ENCODE measurements at places on chromosomes 6 and 20.

GRCh38 chr6:3438190-3439167, 18.4 kb downstream of the SLC22A23 start:
- no peak for DNase-seq

DNA sequence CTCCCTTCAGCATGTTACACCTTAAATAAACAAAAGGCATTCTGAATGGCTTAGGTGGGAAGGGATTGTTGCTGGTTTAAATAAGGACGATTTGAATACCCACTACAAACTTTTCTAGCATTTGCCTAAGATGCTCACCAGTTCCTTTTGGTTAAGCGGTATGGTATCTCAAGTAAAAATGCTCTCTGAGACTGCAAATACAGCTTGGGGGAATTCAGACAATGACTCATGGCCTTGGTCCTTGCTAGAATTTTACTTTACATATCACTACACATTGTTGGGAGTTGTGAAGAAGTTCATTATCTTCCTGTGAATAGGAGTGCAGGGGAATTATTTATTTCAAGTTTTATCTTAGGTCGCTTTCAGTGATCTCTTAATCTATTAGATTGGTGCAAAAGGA, 670.7 kb downstream of the UTRN start:
- no peak for DNase-seq

DNA sequence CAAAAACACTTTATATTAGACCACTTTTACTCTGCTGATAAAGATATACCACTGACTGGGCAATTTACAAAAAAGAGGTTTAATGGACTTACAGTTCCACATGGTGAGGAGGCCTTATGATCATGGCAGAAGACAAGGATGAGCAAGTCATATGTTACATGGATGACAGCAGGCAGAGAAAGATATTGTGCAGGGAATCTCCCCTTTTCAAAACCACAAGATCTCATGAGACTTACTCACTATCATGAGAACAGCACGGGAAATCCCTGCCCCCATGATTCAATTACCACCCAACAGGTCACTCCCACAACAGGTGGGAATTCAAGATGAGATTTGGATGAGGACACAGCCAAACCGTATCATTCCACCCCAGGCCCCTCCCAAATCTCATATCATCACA, 1383.8 kb upstream of the MAP3K7 start:
- DNase-seq: no peak

GRCh38 chr20:1860446-1860845, 34.8 kb upstream of the SIRPA start:
- DNase-seq: no peak

DNA sequence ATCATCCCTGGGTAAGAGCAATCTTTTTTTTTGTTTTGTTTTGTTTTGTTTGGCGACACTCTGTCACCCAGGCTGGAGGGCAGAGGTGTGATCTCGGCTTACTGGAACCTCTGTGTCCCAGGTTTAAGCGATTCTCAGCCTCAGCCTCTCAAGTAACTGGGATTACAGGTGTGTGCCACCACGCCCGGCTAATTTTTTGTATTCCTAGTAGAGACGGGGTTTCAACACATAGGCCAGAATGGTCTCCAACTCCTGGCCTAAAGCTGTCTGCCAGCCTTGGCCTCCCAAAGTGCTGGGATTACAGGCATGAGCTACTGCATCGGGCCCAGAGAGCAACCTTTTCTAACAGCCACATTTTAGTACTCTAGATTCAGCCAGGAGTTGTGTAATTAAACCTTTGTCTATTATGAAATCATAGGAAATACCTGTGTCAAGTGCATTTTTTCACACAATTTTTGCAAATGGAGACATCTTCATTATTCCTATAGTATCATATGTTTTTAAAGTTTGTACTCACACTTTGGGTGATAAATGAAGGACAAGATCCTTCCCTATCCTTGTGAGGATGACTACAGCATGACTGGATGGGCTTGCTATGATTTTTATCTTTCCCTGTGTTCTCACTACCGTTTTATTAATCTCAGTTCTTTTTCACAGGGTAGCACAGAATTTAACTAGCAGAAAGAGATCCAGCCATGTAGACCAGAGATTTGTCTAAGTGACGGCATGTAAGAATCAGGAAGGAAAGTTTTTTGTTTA, 82.6 kb downstream of the OR2B2 start:
- DNase-seq: no peak

DNA sequence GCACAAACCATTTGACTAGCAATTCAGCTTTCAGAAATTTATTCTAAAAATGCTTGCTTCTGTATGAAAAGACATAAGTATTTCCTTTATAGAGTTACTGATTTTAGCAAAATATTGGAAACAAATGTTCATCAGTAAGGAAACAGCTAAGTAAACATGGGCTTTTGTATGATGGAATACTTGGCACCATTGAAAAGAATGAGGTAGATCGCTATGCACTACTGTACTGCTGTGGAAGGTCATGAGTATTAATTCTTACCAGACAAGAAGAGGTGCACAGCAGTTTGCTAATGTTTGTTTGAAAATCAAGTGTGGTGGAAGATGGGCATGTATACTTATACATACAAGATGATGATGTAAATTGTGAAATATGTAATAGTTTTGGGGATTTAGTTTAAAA, 73.0 kb downstream of the FARS2 start:
- no peak for DNase-seq

DNA sequence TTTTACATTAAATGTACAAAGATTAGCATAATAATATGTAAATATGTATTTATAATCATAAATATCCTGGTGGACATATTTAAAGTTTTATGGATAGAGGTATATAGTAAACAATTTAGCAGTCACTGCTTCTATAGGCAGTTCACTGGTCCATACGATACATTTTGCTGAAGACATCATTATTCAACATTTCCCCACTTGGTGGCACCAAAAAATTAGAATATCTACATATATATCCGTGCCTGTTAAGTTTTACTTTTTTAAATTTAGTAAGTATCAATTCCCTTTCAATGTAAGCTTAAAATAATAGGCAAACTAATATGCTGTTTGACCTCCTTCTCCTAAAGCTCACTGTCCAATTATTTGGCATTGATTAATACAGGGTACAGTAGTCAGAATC, 64.2 kb downstream of the LMBRD1 start:
- DNase-seq: no peak

DNA sequence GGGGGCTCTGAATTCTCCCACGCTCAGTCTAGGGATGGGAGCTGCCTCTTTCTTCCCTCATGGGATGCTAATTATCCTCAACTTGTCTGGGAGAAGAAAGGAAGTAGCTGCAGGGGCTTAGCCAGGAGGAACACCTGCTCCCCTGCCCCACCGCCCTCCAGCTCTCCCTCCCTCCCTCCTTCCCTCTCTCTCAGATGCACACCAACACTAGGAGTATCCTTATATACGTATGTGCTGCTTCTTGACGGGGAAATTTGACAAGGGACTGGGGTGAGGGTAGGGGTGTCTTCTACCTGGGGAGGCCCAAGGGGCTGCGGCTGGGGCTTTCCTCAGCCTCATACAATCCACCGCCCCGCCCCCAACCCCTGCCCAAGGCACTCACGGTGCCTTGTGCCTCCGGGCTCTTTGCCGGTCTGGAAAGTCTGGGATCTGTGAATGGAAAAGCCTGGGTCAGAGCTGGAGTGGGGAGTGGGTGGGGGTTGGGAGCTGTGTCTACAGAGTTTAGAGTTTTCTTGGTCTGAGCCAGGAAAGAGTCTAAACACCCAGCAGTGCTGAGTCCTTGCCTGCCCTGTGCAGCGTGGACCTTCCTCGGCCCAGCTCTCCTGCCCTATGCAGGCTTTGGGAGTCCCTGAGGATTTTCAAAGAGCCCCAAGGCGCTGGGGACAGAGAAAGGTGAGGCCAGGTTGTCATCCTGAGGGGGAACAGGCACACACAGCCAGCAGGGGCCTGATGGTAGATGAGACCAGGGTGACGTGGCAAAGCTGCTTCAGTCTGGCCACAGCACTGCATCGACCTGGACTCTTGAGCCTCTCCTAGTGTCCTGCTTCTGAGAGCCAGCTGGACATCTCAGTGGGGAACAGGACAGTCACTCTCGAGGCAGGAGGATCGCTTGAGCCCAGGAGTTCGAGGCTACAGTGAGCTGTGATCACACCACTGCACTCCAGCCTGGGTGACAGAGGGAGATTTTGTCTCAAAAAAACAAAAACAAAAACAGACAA, 29.3 kb upstream of the EMILIN3 start:
- no peak for DNase-seq

DNA sequence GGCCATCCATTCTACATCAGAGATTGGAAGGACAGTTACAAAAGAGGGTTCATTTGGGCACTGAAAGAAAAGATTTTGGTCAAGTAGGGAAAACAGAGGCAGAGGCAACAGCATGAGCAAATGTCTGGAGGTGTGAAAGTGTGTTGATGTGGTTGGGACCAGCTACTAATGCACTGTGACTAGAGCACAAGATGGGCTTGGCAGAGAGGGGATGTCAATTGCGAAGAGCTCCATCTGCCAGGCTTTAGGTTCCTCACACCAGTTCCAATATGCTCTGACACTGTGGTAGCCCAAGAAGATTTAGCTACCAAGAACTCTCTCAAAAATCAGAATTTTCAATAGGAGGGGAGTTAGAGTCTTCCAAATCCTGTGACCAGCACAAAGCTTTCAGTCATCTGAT, 42.1 kb downstream of the TRAF3IP2 start:
- no peak for DNase-seq

- no peak for DNase-seq
Measured at GRCh38 chr6:51213811-51214210, 395.1 kb downstream of the TFAP2B start.

- DNase-seq: no peak
Measured at GRCh38 chr6:122788663-122789181, 336 bp upstream of the SMPDL3A start.

DNA sequence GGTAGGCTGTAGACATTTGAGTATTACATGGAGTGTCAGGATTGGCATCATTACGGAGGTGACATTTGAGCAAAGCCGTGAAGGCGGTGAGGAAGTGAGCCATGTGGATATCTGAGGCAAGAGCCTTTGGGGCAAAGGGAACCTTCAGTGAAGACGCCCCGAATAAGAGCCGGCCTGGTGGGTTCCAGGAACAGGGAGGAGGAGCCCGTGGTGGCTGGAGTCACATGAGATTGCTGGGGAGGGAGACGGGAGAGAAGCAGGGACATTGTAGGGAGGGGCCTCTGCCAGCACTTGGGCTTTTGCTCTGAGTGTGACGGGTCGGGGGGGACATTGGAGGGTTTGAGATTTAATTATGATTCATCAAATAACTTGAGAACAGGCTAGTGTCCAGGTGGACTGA, 78.3 kb downstream of the PHACTR3 start:
- no peak for DNase-seq

DNA sequence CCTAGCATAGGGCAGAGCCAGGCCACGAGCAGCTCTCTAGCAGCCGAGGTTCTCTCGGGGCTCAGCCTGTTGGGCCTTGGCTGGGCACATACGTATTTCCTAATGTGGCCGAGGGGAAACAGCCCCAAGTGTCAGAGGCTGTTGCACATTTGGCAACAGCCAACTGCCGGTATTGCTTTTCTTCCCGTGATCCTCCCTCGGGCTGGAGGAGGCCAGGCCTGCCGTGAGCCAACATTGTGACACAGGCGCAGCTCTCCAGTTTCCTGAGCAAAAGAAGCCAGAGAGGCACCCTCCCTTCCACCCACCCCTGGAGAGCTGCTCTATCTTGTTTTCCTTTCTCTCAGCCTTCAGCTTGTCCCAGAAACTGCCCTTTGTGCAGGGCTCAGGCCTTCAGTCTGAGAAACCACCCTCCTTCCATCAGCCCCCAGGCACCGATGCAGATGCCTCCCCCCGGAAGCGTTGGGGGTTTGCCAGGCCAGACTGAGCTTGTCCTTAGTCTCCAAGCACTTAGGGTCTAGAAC, 5.1 kb upstream of the BPI start:
- DNase-seq: no peak

DNA sequence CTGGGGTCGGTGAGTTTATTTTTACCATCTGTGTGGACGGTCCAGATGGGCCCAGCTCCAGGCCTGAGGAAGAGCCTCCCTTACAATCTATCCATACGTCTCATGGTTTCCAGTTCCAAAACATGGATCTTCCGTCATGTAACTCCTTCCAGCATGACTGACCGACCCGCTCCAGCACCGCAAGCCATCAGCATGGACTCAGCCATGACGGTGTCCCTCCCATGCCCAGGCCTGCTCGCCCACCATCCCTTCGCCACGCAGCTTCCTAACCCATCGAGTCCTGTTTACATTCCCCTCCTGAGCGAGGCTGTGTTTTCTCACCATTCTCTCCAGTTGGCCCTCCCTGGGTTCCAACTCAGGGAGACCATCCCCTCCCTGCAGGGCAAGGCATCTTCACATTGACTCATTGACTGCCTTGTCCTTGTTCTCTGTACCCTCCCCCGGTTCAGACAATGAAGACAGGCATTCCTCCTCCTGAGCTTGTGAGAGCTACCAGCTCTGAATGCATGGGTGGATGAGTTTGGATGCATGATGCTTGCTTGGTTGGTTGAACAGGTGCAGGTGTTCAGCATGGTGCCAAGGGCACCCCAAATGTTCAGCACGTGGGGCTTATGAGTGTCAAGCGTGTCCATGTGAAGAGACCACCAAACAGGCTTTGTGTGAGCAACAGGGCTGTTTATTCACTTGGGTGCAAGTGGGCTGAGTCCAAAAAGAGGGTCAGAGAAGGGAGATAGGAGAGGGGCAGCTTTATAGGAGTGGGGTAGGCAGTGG, 235.8 kb downstream of the SMOC2 start:
- DNase-seq: no peak

- DNase-seq: no peak
Measured at GRCh38 chr6:156421933-156422332, 355.2 kb upstream of the ARID1B start.

DNA sequence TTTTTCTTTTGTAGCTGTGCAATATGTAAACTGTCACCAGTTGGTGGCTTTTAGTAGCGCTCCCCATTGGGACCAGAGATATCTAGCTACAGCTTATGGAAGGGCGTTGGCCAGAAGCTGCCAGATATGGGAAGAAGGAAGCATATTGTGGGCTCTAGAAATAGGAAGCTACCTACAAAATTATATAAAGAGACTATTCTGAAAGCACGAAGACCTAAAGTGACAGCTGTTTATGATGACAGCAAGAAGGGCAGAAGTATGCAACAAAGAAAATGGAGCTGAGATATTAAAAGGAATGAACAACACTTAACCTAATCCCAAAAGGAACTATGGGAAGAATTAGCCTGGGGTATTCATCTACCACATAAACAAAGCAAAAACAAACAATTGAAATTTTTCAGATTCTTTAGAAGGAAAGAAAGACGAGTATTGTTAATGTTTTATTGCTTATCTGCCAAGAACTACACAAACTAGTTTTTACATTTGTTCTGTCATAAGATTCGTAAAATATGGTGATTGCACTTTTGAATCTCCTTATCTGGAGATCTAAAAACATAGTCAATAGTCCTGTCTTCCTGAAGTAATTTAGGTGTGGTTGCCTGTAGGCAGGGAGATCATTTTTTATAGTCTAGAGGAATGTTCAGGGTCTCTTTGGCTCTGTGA, 81.6 kb downstream of the NCOA7 start:
- no peak for DNase-seq

All from stimulated activated naive CD8-positive, alpha-beta T cell treated with anti-CD3 and anti-CD28 coated beads, Interleukin-15, Interleukin-2, amounts not matched to agents 100 U/mL and 50 U/mL, for 24 hours (primary cell).